ENCODE measurements at places on chromosomes 1 and 21.

DNA sequence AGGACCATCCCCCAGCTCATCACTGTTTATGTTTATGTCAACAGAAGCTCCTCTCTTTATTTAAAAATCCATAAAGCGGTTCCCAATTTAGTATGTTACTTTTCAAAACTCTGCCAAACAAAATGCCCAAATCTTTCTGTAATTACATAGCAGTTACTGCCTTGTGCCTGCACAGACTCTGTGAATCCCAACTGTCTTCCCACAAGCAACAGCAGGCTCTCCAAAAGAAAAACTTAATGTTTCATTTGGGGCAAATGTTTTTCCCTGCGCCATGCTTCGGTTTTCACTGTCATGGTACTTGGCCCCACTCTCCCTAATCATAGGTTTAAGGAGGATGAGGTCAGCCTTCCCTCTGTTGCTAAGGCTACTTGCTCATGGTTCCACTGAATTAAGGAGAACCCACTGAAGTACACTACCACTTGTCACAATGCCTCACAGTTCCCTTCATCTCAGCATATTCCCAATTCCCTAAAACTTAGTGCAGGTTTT lies 4.6 kb downstream of the COLGALT2 start:
- DNase-seq, result no peak

DNA sequence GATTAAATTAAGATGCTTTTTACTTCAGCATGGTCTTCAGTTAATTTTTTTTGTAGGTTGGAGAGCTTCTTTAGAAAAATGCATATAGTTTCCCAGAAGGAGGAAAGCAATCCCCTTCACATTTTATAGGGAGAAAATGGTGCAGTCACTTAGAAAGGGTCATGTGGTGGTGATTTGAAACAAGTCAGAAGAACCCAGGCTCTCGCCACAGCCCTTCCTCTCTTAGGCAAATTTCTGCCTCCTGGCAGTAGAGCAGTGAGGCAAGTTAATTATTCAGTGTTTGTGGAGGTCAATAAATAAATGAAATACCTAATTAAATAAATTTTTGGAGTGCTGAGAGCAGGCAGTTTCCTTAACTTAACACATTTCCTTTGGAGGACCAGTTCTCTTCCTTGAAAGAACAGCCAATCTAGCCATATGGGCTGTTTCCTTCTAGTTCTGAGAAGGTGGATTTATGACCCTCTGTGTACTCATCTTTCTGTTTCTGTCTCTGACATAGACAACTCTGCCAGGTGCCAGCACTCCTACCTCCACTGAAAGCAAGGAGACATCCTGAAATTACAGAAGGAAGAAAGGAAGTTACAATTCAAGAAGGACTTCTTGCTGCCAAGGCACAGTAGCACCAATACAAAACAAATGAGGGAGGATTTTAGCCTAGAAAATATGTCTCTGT lies 19.0 kb upstream of the POGZ start:
- DNase-seq, result no peak

DNA sequence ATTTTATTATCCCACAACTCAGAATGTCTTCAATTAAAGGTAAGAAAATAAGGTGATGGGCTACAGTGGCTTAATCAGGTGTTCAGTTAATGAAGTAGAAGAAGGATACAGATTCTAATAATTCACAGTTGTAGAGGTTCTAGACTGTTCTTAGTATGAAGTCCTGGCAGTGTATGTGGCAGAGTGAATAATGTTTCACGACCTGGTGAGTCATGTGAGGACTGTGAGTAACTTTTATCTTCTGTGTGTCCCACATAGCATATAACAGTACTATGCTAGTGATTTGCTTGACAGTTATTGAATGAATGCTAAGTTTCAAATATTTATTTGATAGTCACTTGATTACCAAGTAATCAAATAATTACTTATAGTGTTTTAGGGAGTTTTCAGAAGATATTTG lies 20.0 kb downstream of the SLC16A4 start:
- no peak for DNase-seq

DNA sequence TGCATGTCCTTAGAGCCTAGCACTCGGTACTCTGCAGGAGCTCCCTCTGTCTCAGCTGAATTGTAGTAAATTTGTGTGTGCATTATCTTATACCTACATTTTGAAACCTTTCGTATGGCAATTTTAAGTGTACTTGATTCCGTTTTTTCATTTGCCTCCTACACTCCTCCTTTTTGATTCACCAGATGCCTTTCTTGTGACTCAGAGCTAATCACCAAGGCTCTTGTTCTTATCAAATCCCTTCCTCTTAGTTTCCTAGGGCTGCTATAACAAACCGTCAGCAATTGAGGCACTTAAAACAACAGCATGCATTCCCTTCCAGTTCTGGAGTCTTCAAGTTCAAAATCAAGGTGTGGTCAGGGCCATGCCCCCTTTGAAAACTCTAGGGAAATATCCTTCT lies 261.0 kb downstream of the ASTN1 start:
- no peak for DNase-seq

DNA sequence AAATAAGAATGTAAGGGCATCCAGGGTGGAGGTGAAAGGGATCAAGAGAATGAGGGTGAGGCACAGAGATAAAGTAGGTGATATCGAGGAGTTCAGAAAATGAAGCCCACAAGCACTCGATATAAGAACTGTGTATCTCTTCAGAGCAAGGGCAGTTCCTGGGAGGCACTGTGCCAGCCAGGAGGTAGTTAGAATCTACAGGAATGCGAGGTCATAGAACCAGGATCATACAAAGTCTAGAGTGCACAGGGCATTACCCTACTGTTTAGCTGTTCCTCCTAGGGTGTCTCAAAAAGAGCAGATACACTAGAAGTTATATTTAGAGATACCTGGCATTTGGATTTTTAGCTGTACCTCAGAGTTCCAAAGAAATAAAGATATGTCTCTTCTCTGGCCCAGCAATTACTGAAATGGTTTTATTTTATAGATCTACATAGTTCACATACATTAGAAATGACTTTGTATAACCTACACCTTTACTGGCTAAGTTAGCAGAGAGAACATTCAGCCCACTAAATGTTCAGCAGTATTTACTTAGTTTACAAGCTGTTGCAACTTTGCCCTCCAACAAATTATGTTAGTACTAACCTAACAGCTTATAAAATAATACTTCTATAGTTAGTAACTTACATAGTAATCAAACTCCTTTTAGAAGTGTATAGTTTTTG lies 1.6 kb downstream of the OVAAL start:
- no peak for DNase-seq
